Stimulated activated CD8-positive, alpha-beta memory T cell treated with anti-CD3 and anti-CD28 coated beads, Interleukin-4, amount 100 ng/mL, for 1 hour (primary cell): ENCODE measurements at places on chromosomes 5 and 9.

GRCh38 chr5:176700239-176700847 is 53.1 kb downstream of the TSPAN17 start:
- no peak for DNase-seq

GRCh38 chr5:177445052-177445916 is 1.3 kb upstream of the PRR7 start:
- no peak for DNase-seq

- DNase-seq: no peak
These were observed 105.6 kb downstream of the KCTD16 start for GRCh38 chr5:144276034-144276822.

DNA sequence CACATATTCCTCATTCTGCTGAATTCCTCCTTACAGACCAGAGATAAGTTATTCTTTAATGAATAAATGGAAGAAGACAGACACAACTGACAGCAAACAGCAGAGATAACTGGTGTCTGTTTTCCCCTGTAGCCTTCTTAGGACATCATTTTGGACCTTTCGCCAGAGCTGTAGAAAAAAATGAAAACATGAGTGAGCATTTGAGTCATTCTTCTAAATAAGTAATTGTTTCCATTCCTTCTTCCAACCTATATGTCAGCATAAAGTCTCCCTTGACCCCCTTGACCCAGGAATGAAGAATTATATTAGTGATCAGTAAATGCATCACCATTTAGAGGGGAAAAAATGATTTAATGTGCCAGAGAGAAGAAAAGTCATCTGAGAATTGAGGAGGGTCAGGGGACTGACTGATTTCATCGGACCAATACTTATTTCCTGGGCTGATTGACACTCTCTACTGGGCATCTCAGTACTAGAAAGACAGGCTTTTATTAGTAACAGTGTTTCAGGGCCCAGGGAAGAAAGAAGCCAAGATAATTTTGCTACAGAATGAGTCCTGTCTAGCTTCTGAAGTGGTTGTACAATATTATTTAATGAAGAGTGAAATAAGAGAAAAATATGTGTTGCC is 597.0 kb downstream of the PSAT1 start:
- DNase-seq: no peak

GRCh38 chr9:133238272-133238850 is 29.3 kb upstream of the OBP2B start:
- DNase-seq: no peak
